ENCODE measurements at places on chromosomes 13 and 19. TPM values are rescaled to one million over a fixed set of nuclear protein-coding genes. Genes with fewer than 3 reads are reported as not detected.

DNA sequence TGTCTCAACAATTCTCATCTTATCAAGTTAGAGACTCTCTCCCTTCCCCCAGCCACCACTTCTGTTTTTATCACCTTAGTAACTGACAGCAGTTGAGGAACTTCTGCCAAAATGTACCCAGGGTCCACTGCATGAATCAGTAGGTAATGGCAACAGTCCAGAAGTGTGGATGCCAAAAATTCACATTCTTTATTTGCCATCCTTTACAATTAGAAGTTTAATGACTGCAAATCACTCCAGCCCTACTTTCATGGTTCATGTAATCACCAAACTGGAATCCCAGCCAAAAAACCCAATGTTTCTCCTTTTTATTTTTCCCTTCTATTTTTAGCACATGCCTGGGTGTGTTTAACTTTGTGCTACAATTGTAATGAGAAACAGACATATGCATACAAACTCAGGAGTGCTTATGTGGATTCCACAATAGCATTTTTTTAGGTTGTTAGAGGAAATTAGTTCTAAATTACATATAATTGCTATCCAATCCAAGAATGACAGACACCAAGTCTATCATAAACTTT is 243.5 kb downstream of the RGCC start:
- DNase-seq = no peak

DNA sequence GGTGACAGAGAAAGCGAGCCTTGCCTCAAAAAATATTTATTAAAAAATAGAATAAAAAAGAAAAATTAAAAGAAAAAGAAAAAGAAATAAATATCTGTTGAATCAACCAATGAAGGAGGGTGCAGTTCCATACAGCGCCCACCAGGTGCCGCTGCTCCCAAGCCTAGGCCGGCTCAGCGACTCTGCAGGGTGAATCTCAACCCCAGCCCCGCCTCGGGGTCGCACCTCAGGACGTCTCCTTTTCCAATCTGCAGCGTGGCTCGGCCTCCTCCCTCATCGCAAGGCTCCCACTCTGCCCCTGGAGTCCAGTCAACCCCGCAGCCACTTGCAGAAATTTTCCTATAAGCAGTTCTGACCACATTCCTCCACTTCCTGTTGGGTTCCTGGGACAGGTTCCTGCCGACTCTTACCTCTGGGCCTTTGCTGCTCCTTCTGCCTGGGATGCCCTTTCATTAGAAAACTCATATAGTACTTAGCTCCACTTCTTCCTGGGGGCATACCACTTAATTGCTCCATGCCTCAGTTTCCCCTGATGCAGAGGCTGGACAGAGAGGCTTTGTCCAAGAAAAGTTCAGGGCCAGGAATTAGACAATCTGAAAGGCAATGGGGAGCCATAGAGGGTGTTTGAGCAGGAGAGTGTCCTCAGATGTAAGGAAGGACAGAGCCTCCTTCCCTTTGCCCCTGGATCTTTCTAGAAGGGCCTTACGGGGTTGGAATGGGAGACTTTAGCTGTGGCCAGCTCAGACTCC is 24.3 kb downstream of the NFILZ start:
- DNase-seq = no peak

- no peak for DNase-seq
Observed at GRCh38 chr19:13097033-13097462, 5.6 kb downstream of the LYL1 start.

DNA sequence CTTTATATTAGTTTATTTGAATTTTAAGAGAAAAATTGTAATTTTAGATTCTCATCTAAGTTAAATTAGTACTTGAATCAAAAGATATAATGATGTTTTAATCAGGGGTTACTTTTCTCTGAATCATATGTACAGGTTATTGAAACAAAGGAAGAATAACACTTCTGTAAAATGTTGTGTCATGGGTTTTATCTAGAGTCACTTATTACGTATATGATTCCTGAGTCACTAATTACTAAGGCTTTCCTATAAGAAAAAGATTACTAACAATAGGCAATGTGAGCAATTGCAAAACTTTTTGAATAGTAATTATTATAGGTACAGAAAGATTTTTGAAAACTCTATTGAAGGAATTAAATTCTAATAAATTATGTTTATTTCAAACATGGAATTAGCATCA is 99.2 kb upstream of the KLF5 start:
- no peak for DNase-seq

- no peak for DNase-seq
Observed at GRCh38 chr19:34310494-34310981, 54.5 kb upstream of the GPI start.

KIR2DL4 gene
- 0.72 TPM for total RNA-seq

COL4A1 gene
- 611 TPM for total RNA-seq

- no peak for DNase-seq
Observed at GRCh38 chr13:91305652-91306051, 41.8 kb upstream of the MIR17HG start.

GRCh38 chr13:59730026-59730425 is 433.7 kb downstream of the DIAPH3 start:
- DNase-seq = no peak

- DNase-seq = no peak
Observed at GRCh38 chr13:106033659-106034058, 501.8 kb downstream of the EFNB2 start.

DNA sequence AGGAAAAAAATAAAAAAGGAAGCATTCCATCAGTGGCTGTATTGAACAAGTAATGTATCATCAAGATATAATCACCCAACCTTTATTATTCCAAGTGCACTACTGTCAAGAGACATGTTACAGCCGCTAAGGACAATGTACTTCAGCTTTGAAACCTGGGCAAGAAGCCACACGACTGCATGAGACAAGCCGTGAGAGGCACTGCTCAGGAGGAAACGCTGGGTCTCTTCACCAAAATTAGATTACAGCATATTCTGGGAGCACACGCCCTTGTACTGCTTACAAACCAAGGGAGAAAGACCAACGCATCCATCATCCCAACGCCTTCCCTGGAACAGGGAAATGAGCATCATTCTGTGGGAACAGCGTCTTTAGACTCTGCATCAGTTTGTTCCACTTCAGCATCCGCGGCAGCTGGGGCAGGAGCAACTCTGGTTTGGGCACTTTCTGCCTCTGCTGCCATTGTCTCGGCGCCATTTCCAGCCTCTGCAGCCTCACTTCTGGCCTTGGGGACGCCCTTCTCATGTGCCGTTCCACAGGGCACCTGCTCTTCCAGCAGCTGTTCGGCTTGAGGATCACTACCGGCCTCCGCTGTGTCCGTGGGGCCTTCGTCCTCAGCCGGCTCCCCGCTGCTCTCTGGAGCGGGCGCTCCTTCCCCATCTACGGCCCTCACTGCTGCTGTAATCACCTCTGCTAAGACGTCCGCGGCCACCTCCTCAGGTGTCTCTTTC is 22.4 kb upstream of the BRD4 start:
- DNase-seq = no peak

- DNase-seq = no peak
Observed at GRCh38 chr13:90943946-90944345, 403.5 kb upstream of the MIR17HG start.

GRCh38 chr19:709965-710571 is 1.3 kb downstream of the PALM start:
- no peak for DNase-seq

DNA sequence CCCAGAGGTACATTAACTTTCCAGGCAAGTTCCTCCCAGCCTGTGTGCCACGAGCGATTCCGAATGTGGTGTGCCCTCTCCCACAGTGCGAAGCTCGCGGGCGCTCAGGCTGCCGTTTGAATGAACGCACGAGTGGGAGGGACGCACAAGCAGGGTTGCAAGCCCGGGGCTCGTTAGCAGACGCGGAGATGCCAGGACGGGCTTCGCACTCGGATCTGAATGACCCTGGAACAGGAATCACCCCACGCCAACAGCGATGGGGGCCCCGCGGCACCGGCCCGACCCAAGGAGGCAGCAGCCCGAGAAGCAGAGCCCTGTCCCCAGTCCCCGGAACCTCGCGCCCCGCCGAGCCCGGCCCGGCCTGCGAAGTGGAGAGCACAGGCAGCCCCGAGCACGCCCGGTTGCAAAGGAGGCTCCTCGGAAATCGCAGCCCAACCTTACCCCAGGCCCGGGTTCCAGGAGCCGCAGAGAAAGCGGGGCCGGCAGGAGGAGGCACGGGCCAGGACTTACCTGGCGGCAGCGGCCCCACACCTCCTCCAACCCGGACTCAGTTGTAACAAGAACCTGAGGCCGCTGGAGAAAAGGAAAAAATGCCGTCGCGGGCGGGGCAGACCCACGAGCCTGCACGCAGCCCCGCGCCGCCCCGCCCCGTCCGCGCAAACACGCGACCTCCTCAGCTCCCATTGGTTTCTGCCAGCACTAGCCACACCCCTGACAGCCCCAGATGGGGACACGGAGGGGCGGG is at the start of gene SLC25A30:
TSS of gene SLC25A30 (minus strand) at position 584 of the 745 bp plus-strand sequence. CDS start 6,948 bp downstream, outside the sequence.
- peak; percentile 76 for DNase-seq

- DNase-seq = no peak
Observed at GRCh38 chr13:102580552-102581169, 16.1 kb upstream of the TPP2 start.

DNA sequence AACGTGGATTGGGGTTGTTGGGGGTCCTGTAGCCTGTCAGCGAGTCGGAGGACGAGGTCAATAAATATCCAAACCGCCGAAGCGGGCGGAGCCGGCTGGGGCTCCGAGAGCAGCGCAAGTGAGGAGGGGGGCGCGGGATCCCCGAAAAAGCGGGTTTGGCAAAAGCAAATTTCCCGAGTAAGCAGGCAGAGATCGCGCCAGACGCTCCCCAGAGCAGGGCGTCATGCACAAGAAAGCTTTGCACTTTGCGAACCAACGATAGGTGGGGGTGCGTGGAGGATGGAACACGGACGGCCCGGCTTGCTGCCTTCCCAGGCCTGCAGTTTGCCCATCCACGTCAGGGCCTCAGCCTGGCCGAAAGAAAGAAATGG is 754 bp upstream of the SIX5 start:
- DNase-seq = no peak

LIM2 gene
- total RNA-seq = not detected

PRTN3 gene
- not detected for total RNA-seq

DNA sequence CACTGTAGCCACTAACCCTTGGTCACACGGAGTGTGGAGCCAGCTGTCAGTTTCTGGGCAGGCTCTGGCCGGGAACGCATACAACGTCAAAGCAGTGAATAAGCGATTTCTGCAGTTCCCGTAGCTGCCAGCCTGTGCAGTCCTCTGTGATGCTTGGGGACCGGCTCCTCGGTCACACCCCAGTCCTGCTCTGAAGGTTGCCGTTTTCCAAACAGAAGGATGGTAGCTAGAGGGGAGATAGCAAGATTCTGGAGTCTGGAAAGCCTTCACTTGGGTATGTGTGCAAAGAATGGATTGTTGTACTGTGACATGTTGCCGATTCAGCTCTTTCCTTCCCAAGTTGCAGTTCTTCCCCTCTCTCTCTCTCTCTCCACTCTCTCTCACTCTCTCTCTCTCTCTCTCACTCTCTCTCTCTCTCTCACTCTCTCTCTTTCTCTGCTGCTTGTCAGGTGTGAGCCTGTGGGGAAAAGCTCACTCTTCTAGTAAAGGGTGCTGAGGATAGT is 38.7 kb upstream of the C1QTNF9 start:
- no peak for DNase-seq

GRCh38 chr13:25062479-25062878 is 33.5 kb upstream of the PABPC3 start:
- DNase-seq = no peak

GRCh38 chr13:100290165-100290801 is 201.4 kb downstream of the PCCA start:
- no peak for DNase-seq

DNA sequence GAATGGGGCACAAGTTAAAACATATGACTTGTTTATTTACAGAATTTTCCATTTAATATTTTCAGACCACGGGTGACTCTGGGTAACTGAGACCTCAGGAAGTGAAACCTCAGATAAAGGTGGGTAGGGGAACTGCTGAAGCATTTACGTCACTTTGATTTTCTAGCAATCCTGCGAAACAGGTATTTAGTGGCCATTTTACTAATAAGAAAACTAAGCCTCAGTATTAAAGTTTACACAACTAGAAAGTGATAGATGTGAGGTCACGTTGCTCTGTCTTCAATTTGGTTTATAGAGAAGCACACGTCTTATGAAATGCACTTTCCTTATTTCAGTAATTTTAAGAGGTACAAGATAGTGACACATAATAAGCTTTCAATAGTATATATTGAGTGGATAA is 402.8 kb downstream of the FGF9 start:
- DNase-seq = no peak

DDA1 gene
- 44.4 TPM for total RNA-seq

- DNase-seq = no peak
Observed at GRCh38 chr19:412356-413355, 3.7 kb upstream of the C2CD4C start.

DNA sequence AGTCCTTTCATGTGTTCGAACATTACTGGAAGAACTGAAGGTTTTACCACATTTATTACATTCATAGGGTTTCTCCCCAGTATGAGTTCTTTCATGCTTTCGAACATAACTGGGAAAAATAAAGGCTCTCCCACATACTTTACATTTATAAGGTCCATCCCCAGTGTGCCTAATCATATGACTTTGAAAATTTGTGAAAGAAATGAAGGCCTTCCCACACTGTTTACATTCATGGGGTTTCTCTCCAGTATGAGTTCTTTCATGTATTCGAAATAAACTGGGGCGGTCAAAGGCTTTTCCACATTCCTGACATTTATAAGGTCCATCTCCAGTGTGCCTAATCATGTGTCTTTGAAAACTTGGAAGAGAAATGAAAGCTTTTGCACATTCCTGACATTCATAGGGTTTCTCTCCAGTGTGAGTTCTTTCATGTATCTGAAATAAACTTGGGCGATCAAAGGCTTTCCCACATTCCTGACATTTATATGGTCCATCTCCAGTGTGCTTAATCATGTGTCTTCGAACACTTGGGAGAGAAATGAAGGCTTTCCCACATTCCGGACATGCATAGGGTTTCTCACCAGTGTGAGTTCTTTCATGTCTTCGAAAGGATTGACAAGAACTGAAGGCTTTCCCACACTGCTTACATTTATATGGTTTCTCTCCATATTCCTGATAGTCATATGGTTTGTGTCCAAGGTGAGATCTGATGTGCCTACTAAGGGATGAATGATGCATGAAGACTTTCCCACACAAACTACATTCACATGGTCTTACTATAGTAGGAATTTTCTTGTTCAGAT is 24.0 kb downstream of the ZNF564 start:
- no peak for DNase-seq

DNA sequence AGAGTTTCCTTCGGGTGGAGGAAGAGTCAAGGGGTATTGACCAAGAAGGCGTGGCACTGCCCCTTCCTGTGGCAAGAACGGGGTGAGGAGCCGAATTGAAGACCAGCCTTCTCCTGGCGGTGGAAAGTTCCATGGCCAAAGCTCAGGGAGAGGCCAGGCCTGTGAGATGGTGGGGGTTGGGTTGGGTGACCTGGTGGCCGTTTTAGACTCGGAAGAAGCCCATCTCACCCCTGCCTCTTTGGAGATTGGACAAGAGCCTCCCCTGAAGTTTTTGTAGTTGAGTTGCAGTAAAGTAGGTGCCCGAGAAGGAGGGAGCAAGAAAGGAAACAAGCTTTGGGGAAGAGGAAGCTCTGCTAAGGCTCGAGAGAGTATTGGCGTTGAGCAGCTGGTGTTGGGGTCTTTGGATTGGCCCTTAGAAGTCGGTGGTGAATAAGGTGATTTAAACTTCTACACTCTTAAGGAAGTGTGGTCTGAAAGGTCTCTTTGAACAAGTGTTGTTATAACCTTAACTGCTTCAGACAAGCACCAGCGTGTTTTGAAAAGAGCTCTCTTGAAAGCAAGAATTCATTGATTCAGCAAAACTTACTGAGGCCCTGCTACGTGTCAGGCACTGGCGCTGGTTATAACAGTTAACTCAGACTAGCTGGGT is 964 bp downstream of the SPINT2 start:
- no peak for DNase-seq

GRCh38 chr13:37747071-37747612 is 122.4 kb downstream of the TRPC4 start:
- no peak for DNase-seq

- no peak for DNase-seq
Observed at GRCh38 chr13:59495936-59496512, 667.7 kb downstream of the DIAPH3 start.
